ENCODE measurements at places on chromosomes 7 and 10. TPM values are rescaled to one million over a fixed set of nuclear protein-coding genes. Genes with fewer than 3 reads are reported as not detected.

The CLRN3 gene
- not detected for total RNA-seq

The FAM25C gene
- not detected for total RNA-seq

The PHTF2 gene
- 51.7 TPM for total RNA-seq

The RNF32 gene
- not detected for total RNA-seq

The NEBL gene
- 0.89 TPM for total RNA-seq

The PCLO gene
- total RNA-seq: not detected

The KCNIP2 gene
- 0.71 TPM for total RNA-seq

The RPEL1 gene
- total RNA-seq: not detected

DNA sequence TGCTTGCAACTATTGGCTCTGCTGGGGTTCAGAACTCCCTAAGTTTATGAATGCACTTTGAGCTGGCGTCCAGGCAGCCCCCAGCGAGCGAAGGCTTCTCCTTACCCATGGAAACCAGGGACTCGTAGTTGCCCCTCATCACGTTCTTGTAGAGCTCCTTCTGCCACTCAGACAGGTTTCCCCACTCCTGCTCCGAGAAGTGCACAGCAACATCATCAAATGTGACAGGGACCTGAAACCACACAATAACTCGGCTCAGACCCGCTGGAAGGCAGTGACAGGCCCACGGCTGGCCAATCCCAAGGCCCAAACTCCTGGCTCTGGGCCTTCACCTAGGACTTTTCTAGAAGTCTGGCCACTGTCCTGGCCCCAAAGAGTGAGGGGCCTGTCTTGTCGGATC is 6.9 kb downstream of the ZNF777 start:
- DNase-seq: no peak

GRCh38 chr10:114758331-114758730 is 63.2 kb upstream of the FHIP2A start:
- DNase-seq: no peak

- no peak for DNase-seq
Measured at GRCh38 chr10:95655571-95656290, 780 bp downstream of the ALDH18A1 start.

DNA sequence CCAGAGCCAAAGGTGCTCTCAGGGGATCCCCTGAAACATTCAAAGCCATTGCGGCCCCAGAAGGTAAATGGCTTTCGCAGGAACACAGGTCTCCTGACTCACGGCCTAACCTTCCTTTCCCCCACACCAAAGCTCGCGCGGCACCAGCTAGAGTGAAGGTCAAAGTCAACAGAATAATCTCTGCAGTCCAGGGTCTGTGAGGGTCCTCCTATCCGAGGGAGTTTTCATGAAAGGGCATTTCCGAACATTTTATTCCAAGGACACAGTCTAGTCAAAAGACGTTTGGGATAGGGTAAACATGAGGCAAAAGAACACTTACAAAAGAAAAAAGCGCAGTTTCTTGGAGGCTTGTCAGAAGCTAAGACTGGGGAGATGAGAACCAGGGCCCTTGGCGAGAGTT is 559 bp upstream of the STEAP2 start:
- no peak for DNase-seq
